ENCODE measurements at places on chromosomes 1 and 21. TPM values are rescaled to one million over a fixed set of nuclear protein-coding genes. Genes with fewer than 3 reads are reported as not detected.

- no peak for DNase-seq
Measured at GRCh38 chr1:24728982-24729381, 16.3 kb upstream of the CLIC4 start.

GRCh38 chr1:235783148-235783776 lies 83.4 kb downstream of the LYST start:
- peak; percentile 8 for DNase-seq

DNA sequence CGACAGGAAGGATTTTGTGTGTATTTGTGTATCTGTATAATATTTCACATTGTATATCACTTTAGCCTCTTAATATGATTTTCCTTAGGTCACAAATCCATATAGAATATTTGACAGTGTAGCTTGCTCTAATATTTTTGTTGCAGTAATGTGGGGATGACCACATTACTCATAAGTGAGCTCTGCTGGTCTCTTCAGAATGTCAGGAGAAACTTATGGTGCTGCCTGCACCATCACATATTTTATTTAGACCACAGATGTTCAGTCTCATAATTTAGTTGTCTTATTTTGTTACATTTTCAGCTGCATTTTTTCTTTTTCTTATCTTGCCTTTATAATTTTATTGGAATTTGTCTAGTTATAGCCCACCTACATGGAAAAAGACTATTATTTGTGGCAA lies 205.3 kb downstream of the PBX1 start:
- DNase-seq = no peak

DNA sequence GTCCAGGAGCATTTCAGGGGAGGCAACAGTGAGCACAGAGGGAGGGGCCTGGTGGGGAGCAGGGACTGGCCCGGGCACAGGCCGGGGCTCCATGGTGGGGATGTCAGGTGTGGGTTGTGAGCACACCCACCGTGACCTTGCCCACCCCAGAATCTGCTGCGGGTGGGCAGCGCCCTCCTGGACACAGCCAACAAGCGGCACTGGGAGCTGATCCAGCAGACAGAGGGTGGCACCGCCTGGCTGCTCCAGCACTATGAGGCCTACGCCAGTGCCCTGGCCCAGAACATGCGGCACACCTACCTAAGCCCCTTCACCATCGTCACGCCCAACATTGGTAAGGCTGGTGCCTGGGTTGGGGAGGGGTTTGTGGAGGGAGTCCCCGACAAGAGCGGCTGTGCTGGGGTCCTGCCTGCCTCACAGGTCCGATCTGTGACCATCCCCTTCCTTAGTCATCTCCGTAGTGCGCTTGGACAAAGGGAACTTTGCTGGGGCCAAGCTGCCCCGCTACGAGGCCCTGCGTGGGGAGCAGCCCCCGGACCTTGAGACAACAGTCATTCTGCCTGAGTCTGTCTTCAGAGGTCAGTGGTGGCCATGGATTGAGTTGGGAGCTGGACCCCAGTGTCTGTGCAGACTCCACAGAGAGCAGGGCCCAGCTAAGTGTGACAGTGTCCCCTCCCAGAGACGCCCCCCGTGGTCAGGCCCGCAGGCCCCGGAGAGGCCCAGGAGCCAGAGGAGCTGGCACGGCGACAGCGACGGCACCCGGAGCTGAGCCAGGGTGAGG lies 14.3 kb downstream of the PSRC1 start:
- DNase-seq = no peak

- DNase-seq = no peak
Measured at GRCh38 chr1:31843506-31843905, 27.7 kb upstream of the SPOCD1 start.

DNA sequence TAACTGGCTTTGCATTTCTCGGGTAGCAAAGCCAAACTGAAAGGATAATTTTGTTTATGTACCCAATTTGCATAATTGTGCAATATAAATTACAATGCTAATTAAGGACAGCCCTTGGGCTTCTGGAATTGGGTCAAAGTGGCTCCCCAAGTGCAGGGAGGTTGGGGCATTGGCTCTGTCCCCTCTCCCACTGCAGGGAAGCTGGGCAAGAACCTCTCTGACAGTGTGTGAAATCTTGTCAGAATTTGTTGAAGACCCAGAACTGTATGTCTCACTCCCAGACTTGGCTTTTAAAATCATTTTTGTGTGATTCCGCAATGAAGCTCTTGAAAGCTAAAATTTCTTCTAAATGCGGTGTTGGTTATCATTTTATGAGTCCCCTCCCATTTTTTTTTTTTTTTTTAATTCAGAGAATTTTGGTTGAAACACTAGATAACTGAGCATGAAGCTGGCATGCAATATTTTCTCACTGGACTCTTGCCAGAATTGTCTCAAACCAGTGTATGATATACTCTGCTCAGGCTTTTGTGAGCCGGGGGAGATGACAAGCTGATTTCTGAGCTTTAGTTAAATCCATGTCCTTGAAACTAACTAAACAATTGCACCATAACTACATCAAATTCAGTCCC lies 878.9 kb upstream of the CXADR start:
- peak; percentile 86 for DNase-seq

- peak; percentile 26 for DNase-seq
Measured at GRCh38 chr1:975896-976683, 5.8 kb downstream of the PERM1 start.

- no peak for DNase-seq
Measured at GRCh38 chr1:1817221-1817620, 39.0 kb upstream of the NADK start.

GRCh38 chr21:17736072-17736471 lies 83.1 kb downstream of the C21orf91 start:
- no peak for DNase-seq

- no peak for DNase-seq
Measured at GRCh38 chr1:97680894-97681293, 239.9 kb downstream of the DPYD start.

DNA sequence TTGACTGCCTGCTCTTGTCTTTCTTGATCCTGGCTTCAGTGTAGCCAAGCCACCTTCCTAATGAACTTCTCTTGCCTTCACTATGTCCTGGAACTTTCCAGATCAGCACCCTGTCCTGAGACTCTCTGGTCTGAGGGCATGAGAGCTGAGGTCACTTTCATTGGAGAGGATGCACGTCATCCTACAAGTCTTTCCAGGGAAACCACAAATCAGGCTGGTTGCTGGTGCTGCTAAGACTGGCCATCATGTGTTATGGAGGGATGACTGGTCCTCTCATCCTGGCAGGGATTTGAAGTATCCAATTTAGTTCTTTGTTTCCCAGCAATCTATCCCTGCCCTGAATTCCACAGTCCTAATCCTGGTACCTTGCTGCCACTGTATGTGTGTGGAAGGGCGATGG lies 228.6 kb downstream of the GPATCH2 start:
- no peak for DNase-seq

DNA sequence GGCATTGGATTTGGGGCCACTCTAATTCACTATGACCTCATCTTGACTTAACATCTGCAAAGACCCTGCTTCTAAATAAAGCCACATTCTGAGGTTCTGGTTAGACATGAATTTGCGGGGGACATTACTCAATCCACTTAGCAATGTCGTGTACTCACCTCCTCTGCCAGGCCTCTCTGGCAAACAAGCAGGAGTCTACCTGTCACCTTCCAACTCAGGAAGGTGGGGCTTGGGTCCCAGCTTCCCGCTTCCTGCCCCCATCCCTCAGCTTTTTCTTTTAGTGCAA lies 177.8 kb downstream of the PSMG1 start:
- DNase-seq = no peak

GRCh38 chr1:77018311-77018710 lies 151.0 kb downstream of the ST6GALNAC5 start:
- DNase-seq = no peak

DNA sequence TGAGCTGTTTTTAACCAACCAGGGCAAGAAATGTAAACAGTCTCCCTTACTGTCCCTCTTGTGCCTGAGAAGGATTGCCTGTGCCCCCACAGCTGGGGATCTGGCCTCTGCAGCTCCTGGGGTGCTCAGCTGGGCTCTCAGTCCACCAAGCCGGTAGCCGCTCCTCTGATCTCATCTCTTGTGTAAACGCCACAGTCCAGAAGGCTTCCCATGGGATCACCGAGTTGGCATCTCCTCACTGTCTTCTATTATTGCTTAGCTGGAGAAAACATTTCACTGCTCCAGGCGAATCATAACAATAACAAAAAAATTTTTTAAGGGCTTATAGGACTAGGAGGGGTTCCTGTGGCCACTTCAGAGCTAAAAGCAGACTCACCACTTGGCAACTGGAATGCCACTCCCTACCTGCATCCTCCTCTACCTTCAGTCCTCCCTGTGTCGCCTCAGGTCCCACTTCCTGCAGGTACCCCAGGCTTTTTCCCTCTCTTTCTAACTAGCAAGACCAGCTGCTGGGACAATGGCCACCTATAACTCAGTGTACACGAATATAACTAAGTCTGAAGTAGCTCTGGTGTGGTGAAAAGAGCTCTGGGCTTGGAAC lies 75.8 kb downstream of the ATP1A1 start:
- no peak for DNase-seq

DNA sequence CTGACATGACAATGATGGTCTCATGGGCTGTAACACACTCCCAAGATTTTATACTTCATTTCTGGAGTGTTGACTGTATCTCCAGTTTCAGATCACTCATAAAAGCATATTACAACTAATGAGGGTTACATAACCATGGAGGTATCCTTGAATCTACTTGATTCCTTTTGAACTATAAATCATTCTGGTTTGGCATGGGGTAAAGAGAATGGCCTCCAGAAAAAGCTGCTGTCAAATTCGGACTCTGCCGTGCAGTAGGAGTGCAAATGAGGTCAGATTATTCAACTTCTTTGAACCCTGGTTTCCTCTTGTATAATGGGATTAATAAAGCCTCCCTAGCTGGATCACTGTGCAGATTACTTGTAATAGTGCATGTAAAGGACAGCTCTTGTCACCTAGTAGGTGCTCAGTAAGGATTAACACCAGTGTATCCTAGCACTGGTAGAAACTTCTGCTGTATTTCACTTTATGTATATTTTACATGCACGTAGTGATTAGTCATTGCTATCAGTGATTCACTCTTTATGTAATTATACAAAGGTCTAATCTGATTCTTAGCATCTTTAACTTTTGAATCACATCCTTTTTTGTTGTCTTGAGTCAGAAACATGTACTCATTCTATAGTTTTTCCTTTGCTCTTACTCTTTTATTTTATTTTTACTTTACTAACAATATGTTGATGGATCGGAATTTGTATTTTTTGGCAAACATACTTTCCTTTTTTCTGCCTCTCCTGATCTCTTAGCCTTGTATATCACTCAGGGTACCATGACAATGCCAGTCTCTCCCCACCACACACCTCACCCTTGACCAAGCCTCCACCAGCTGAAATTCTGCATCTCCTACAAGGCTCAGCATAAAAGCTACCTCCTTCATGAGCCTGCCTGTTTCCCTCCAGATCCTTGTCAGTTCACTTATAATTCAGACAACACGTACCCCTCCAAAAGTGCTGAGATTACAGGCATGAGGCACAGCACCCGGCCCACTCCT lies 3.2 kb downstream of the LRRC8C start:
- DNase-seq = no peak

- no peak for DNase-seq
Measured at GRCh38 chr1:18973446-18973955, 17.0 kb upstream of the IFFO2 start.

DNA sequence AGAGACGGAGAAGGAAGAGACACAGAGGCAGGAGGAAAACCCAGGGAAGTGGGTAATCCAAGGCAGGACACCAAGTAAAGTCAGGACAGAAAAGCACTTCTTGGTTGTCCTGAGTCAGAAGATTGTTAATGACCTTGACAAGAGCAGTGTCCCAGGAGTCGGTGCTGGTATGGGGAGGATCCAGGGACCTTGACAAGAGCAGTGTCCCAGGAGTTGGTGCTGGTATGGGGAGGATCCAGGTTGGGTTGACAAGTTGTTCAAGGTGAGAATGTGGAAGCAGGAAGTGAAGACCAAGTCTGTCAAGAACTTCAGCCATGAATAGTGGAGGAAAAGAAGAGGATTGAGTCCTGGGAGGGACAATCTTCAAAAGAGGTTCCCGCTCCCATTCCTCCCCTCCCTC lies 31.9 kb downstream of the ZBTB18 start:
- no peak for DNase-seq

GRCh38 chr21:41865002-41865777 lies 14.0 kb downstream of the PRDM15 start:
- DNase-seq = no peak

DNA sequence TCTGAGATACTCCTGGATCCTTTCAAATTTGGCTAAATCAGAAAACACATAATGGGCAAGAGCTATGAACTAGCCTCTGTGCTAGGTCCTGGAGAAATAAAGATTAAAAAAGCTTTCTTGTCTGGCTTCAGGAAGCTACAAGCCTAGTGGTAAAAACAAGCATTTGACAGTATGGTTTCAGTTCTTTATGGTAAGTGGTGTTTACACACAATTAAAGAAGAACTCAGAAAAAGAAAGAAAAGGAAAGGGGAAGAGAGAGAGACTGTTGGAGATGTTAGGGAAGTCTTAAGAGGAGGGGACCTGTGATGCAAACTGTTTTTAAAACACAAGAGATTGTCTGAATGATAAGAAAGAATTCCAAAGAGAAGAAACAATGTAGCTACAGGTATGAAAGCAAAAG lies 1.8 kb downstream of the OR10J1 start:
- DNase-seq = no peak

- no peak for DNase-seq
Measured at GRCh38 chr1:17535300-17535936, 4.1 kb upstream of the ARHGEF10L start.

DNA sequence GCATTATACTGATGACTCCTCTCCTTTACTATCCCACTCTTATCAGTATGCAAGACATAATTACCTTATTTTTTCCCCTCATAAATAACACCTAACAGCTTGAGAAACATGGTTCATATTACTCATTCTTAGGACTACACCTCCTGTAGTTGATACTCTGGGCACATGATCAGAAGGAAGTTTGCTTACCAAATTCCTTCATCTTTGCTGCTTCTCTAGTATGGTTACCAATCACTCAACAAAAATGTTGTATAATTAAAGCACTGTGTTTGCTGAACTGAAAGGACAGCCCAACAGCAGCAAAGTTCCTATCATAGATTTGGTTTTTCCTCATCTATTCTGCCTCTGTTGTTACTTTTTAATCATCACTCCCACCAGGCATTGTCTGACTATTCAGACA lies 586.3 kb downstream of the LRRIQ3 start:
- DNase-seq = no peak

GRCh38 chr1:248755517-248755916 lies at the start of gene LYPD8:
TSS of gene LYPD8 (minus strand) at chr1:248755759. CDS start at chr1:248751081, 4,678 bp downstream.
- no peak for DNase-seq

KCNE2 gene
- 0.69 TPM for total RNA-seq

CFHR1 gene
- total RNA-seq = 0.59 TPM

HRNR gene
- total RNA-seq = not detected

TNNT2 gene
- 9.7 TPM for total RNA-seq

JMJD4 gene
- 13.1 TPM for total RNA-seq

CLEC20A gene
- not detected for total RNA-seq

NECTIN4 gene
- total RNA-seq = 49.6 TPM

DYNLT5 gene
- total RNA-seq = 4.5 TPM

TMEM269 gene
- 0.10 TPM for total RNA-seq

PLA2G2C gene
- total RNA-seq = not detected

Measured in skin of body (tissue), 3 donors.